ENCODE measurements at places on chromosomes 5 and 9. TPM values are rescaled to one million over a fixed set of nuclear protein-coding genes. Genes with fewer than 3 reads are reported as not detected.

Gene IGFBPL1
- not detected for polyA plus RNA-seq

Gene TNC
- 6.1 TPM for polyA plus RNA-seq

Gene GLIPR2
- 37.9 TPM for polyA plus RNA-seq

Gene NUDT12
- 6.7 TPM for polyA plus RNA-seq

Gene SHOC1
- polyA plus RNA-seq = 0.15 TPM

Gene RANBP3L
- 0.93 TPM for polyA plus RNA-seq

Gene TAF1L
- polyA plus RNA-seq = not detected

Gene CCNI2
- polyA plus RNA-seq = 1.3 TPM

Measured in stomach (tissue), 19 donors.